CD4-positive, alpha-beta T cell treated with Interferon gamma for 1 hour (primary cell): ENCODE measurements at places on chromosomes 7 and 10.

DNA sequence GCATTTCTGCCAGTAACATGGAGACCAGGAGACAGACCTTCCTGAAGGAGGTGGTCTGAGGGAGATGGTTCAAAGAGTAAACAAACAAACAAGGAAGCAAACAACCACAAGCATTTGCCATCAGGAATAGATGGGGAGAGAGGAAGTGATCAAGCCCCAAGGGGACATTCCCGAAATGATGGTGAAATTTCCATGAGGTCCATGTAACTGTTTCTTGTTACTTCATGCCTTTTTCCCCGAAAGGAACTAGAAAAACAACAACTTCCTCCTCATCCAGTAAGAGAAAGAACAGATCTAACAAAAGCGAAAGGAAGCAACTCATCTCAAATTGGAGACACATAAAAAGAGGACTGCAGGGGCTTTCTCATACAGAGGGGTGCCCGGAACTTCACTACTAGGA, 152.5 kb upstream of the ZNF32 start:
- no peak for DNase-seq

GRCh38 chr7:128362670-128363069, 1.2 kb upstream of the PRRT4 start:
- DNase-seq = no peak

DNA sequence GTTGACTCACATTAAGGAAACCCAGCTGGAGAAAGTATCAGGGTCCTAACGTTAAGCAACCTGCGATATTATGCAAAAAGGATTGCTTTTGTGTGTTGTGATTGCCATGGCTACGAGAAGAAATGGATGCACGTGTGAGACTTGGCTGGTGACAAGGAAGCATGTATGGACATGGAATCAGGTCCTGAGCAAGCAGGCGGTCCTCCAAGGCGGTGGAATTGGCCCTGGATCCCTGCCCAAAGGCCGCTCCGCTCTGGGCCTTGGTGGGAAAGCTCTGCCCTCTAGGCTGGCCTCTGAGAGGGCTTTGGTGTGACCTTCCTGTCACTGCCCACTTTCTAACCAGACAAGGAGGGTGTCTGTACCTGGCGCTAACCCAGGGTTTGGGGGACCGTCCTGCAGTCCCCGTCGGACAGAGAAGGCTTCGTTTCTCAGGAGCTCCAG, 192.1 kb downstream of the EBF3 start:
- no peak for DNase-seq

GRCh38 chr7:16421333-16422102, at the start of gene CRPPA:
Gene CRPPA, minus strand, starts transcription at chr7:16421538. Its CDS starts 216 bp downstream, at chr7:16421322.
- DNase-seq = peak; percentile 22

- DNase-seq = peak; percentile 86
These were observed 75.3 kb upstream of the CC2D2B start for GRCh38 chr10:95832216-95833041.

- DNase-seq = no peak
These were observed 72.6 kb upstream of the OPALIN start for GRCh38 chr10:96431211-96431970.

GRCh38 chr10:9149134-9149533, 1094.6 kb downstream of the GATA3 start:
- no peak for DNase-seq

DNA sequence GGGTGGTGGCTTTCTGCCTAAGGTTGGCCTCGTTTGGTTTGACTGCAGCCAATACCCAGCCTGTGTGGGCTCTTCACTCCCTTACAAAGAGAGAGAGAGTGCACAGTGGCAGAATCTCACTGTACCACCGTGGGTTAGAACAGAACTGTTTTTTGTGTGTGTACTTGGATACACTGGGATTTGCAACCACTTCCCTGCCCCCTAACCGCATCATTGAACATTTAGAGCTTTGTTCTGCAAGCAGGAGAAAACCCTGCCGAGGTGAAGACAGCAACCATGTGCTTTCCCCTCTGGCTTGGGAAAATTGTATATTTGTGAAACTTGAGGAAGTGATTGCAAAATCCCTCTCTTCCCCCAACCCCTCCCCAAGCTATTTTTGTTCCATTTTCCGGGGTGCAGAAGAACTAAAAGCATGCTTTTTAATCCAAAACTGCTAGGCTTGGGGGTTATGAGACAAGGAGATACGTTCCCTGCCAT, 201.2 kb downstream of the TCF7L2 start:
- DNase-seq = no peak

DNA sequence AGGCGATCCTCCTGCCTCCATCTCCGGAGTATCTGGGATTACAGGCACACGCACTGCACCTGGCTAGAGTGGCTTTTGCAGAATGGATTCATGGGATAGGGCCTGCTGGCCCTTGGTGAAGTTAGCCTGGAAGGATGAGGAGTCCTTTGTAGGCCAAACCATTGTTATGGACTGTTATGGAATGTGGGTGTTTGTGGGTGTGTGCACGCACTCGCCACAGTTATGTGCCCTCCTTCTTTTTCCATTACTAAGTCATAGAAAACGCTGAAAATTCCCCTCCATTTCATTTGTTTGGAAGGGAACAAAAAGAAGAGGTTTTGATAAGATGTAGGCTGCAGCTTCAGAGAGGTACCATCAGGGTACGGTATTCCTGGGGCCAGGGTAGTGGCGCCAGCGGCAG, 15.0 kb downstream of the ZNF862 start:
- DNase-seq = no peak

DNA sequence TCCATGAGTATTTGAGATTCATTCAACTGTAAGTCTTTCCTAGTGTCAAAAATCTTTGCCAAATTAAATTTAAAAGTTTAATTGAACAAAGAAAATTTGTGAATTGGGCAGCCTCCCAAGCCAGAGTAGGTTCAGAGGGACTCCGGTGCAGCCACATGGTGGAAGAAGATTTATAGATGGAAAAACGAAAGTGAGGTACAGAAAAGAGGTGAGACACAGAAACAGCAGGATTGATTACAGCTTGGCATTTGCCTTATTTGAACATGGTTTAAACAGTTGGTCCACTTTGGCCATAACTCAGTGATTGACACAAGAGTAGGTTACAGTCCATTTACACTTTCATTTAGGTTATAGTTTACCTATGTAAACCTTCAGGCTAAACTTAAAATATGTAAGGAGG, 465.8 kb downstream of the ARL4A start:
- no peak for DNase-seq

DNA sequence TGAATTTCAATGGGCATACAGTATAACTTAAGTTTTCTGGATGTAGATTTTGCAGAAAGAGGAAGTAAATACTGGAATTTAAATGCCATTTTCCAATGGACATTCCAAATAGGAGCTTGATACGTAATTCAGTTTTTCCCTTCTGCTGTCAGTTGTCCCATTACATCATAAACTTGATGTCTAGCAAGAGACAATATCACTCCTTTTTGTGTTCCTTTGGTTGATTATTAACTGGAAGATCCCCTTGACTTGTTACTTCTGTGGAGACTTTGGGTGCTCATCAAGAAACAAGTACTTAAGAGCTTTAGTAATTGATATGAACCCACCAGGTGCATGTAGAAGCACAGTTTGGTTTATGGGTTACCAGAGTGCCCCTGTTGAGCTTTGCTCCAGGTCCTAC, 116.1 kb downstream of the ST7 start:
- no peak for DNase-seq

- DNase-seq = peak; percentile 32
These were observed 868 bp downstream of the TIAL1 start for GRCh38 chr10:119595676-119596515.

- DNase-seq = no peak
These were observed 50.1 kb upstream of the DRGX start for GRCh38 chr10:49446031-49446430.

GRCh38 chr10:47233631-47234030, 66.4 kb upstream of the GDF10 start:
- DNase-seq = no peak

DNA sequence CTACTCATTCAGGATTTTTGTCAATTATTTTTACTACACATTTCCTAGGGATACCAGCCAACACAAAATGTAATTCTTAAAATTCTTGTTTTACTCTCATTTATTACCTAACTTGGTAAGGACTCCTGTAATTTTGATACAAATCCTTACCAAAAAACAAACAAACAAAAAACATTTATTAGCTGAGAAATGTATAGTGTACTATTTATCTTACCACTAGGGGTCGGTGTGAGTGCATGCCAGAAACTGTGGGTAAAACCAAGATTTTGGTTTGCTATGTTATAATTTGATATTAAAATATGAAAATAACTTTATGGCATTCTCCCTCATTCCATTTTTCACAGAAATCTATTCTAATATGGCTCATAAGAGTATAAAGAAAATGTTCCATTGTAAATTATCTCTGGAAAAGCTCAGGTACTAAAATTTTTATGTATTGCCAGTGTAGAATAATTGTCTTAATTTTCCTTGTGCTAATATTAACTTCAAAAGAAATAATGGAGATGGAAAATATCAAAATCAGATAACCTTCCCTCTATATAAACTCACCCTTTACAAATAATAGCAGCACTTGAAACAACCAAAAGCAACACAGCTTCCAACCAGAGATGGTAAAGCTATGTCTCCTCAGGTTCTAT, 290.8 kb upstream of the PCDH15 start:
- no peak for DNase-seq

DNA sequence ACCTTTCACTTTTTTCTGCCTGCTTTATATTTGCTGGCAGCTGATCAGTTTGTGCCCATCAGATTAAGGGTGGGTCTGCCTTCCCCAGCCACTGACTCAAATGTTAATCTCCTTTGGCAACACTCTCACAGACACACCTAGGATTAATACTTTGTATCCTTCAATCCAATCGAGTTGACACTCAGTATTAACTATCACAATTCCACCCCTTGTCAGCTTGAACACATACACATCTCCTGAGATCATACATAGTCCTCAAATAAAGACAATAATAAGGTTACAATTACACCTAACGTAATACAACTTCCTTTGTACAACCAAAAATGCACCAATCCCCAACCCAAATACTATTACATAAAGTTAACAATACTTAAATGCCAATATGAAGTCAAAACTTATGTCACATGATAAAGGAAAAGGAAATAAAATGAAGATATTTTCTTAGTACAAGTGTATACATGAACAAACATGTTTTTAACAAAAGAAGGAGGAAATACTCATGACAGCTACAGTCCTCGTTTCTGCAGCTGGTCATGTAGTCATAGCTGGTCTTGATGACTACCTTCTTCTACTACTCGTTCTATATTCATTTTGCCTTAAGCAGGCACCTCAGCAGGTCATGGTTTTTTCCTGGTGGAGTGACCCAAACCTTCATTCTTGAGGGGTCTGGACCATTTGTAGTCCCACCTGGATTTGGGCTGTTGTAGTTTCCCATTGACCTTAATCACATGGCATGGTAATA, 96.7 kb upstream of the CABCOCO1 start:
- DNase-seq = no peak

DNA sequence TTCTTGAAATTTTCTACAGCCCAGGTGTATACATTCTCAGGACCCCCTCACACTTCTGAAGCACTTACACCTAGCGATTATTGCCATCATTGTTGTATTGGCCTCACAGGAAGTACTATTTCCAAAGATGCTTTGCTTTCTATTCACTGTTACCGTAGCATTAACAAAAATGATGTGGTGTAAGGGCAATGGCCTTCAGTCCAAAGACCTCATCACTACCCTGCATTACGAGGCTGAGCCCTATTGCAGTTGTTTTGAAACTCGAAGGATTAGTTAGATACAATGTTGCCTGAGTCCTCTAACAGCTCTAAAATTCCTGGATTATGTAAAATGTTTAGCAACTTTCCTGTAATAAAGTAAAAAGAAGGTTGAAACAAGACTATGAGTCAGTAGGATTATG, 2.9 kb downstream of the NRCAM start:
- DNase-seq = no peak

- DNase-seq = no peak
These were observed 72.8 kb downstream of the TSPAN12 start for GRCh38 chr7:120785095-120785494.

GRCh38 chr10:7866176-7866575, 47.9 kb downstream of the TAF3 start:
- DNase-seq = no peak

DNA sequence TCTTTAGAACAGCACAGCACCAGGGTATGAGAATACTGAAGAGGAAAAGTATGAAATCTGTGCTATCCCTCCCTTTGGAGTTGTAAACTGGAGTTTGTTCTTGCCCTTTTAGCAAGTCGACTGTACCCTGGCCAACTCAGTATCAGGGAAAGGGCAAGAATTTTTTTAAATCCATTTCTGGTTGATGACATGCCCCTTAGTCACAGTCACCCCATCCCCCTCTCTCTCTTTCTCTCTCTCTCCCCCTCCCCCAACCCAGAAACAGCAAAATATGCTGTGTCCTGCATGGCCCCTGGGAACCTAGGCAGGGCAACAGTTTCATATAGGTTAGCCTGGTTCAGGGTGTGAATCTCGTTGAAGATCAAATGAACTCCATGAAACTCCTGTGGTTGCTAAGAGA, 177.7 kb upstream of the ADO start:
- DNase-seq = no peak

GRCh38 chr10:14093730-14094484, 236.8 kb downstream of the FRMD4A start:
- no peak for DNase-seq

GRCh38 chr10:70459774-70460490, 18.5 kb upstream of the NODAL start:
- no peak for DNase-seq

- DNase-seq = peak; percentile 7
These were observed 520 bp downstream of the ELAPOR2 start for GRCh38 chr7:87058744-87059524.

DNA sequence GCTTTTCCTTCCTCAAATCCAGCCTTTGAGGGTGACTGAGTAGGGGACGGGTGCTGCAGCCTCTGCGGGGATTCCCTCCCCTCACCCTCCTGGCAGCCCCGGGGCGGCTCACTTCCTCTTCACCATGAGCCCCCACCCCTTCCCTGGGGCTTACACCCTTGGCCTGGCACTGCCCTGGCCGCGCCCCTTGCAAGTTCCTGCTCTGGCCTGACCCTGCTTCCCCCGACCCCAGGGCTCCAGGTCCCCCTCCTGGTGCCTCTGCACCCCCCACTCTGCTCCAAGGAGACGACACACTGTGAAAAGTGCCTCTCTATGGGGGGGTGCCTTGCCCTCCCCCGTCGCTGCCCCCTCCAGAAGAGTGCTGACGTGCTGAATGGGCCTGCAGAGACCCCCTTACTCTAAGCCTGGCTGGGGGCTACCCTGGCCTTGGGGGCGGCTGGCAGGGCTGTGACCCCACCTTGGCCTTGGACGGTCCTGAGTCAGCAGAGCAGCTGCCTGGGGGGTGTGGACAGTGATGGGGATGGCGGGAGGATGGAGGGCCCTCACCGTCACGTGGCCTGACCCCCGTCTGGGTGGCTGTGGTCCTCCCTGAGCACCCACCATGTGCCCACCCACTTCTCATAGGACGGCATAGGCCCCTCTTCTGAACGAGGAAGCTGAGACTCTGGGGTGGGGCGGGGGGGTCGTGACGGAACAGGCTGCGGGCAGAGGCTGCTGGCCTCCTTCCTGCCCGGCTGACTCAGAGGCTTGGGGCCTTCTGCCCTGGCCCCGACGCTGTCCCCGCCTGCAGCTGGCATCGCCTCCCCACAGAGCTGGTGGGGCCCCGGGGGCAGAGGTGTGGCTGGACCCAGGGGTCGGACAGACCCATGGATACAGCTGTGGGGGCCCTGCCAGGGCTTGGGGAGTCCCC, 9.8 kb downstream of the LFNG start:
- DNase-seq = peak; percentile 90

- no peak for DNase-seq
These were observed 72.8 kb upstream of the CACUL1 start for GRCh38 chr10:118827466-118828155.
